Heart right ventricle (tissue), 16 donors: ENCODE measurements at places on chromosomes 6 and 20. TPM values are rescaled to one million over a fixed set of nuclear protein-coding genes. Genes with fewer than 3 reads are reported as not detected.

MAN1A1 gene
- 21.9 TPM for total RNA-seq

DNA sequence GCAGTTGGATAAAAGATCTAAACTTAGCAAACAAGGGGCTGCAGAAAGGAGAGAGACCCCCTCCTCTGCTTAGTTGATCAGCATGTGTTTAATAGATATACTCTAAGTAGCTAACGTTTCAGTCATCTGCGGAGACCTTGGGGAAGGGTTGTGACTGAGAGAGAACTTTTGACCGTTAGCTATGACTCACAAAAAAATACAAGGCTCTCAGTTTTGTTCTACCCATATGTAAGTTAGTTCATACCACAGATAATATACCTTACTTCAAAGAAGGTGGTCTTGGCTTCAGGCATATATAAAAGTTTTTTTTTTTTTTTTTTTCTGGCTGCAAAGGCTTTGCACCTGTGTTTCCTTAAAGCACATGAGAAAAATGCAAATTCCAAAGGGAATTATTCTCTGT is 258.9 kb downstream of the GJA1 start:
- no peaks in the 10 kb centered on the region for H3K36me3 ChIP-seq
- H3K27me3 ChIP-seq = no peaks in the 10 kb centered on the region
- no peak overlapping the region for H3K27ac ChIP-seq

KCNK16 gene
- total RNA-seq = not detected

TBC1D20 gene
- 23.2 TPM for total RNA-seq

DNA sequence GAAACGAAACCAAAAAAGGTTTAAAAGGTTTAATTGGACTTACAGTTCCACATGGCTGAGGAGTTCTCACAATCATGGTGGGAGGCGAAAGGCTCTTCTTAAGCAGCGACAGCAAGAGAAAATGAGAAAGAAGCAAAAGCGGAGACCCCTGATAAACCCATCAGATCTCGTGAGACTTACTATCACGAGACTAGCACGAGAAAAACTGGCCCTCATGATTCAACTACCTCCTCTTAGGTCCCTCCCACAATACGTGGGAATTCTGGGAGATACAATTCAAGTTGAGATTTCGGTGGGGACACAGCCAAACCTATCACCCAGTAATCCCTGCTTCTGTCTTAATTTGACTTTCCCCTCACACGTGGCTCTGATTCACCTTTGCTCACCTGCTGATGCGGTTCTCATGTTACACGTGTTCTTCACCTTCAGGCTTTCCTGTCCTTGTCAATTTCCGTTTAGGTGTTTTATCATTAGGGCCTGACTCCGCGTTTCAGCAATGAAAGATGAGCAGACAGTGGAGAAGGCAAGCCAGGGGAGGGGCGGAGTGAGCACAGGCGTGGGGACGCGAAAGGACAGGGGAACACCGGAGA is 57.1 kb downstream of the AGPAT4 start:
- no peak overlapping the region for H3K27ac ChIP-seq
- no peaks in the 10 kb centered on the region for H3K27me3 ChIP-seq
- no peak for DNase-seq
- no peaks in the 10 kb centered on the region for H3K4me1 ChIP-seq

C20orf144 gene
- not detected for total RNA-seq

GSTA2 gene
- total RNA-seq = not detected

DNA sequence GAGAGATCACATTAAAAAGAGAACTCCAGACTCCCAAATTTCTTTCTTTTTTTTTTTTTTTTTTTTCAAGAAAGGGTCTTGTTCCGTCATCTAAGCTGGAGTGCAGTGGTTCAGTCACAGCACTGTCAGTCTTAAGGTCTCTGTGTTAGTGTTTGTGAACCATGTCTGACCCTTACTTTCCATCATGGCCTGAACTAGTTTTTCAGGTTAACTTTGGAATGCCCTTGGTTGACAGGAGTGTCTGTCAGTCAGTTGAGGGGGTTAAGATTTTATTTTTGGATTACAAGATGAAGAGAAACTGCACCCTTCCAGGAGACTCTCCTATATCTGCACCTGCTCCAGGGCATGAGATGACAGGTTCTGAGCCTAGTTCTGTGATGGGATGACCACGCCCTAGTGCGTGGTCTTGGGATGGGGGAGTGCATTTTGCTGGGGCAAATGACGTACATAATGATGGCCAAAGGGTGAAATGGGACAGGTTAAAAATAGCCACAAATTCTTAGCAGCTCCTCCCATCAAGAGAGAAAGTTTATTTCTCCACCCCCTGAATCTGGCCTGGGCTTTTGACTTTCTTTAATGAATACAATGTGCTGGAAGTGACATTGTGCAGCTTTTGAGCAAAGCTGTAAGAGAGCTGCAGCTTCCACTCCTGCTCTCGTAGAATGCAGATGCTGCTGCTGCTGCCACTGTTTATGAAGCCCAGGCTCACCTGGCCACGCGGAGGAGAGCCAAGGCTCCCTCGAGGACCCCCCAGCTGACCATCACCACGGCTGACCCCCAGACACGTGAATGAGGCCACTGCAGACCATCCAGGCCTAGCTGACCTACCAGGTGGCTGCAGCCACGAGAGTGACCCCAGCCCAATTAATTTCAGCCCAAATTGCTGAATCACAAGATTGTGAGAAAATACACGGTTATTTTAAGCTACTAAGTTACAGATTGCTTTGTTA is 29.7 kb upstream of the FAM50B start:
- no peaks in the 10 kb centered on the region for H3K27me3 ChIP-seq
- no peak for DNase-seq
- no peak overlapping the region for H3K27ac ChIP-seq
- H3K36me3 ChIP-seq = no peaks in the 10 kb centered on the region

- DNase-seq = no peak
- H3K4me3 ChIP-seq = no peak overlapping the region
- H3K27me3 ChIP-seq = no peaks in the 10 kb centered on the region
- peaks cover 53% of the 10 kb centered on the region for H3K36me3 ChIP-seq
- no peak overlapping the region for H3K27ac ChIP-seq
These were observed 8.4 kb downstream of the CST7 start for GRCh38 chr20:24957326-24958016.

DNA sequence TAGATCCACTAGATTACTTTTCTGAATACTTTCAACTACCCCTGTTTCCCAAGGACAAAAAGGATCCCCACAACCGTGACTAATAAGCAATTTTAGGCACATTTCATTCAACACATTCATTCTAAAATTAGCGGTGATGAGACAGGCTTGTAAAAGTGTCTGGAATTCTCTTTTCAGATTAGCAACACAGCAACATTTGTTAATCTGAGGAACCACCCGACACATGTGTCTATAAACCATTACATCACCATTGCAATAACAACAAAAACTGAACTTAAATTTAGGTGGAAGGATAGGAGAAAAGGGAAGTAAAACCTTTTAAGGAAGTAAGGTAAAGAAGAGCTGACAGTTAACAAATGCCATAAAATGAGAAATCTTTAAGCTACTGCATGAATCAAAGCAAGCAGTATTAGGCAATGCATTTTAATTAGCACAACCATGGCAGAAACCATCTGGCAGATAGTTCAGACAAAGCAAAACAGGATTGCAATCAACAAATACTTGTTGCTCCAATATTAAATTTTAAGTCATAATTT is 49.1 kb downstream of the MAP3K7 start:
- H3K4me3 ChIP-seq = no peak overlapping the region
- DNase-seq = no peak
- peaks cover 14% of the 10 kb centered on the region for H3K4me1 ChIP-seq

DNA sequence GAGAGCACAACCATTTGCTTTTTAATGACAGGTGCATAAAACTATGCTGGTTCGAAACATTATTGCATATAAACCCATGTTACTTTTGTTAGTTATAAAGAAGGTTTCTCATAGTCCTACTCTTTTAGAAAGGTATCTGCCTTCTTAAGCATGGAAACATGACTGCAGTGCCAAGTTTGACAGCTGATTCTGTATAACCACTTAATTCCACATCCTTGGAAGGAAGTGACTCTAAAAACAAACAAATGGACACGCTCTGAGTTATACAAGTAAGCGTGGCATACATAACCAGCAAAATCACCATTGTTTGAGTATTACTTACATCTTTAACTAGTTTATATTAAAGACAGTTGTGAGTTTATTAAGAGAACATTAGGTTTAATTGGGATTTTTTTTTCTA is 125.0 kb upstream of the HDGFL1 start:
- H3K4me3 ChIP-seq = no peak overlapping the region
- no peaks in the 10 kb centered on the region for H3K36me3 ChIP-seq
- H3K27ac ChIP-seq = no peak overlapping the region
- DNase-seq = no peak
- peaks cover 22% of the 10 kb centered on the region for H3K4me1 ChIP-seq

IMPG1 gene
- total RNA-seq = not detected

DNA sequence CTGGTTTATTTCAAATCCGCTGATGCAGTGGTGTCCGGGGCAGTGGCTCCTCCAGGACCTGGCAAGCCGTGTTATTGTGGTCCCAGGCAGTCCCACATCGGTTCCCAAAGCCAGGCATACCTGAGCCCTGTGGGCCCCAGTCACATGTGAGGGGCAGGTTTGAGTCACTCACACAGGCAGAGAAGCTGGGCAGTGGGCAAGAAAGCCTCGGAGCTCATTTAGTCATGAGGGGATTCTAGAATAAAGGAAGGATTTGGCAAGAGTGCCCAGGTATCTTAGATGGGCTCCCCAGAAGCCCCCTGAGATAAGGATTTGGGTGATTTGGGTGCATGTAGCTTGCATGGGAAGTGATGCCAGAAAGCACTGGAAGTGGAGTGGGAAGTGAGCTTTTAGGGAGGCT is 37.3 kb downstream of the SYNDIG1 start:
- no peak for DNase-seq
- H3K27ac ChIP-seq = no peak overlapping the region
- H3K4me1 ChIP-seq = peaks cover 14% of the 10 kb centered on the region
- H3K4me3 ChIP-seq = no peak overlapping the region
- H3K36me3 ChIP-seq = no peaks in the 10 kb centered on the region

EYS gene
- not detected for total RNA-seq

CRIP3 gene
- 56.8 TPM for total RNA-seq

TREM2 gene
- total RNA-seq = 1.9 TPM

GRCh38 chr6:133548423-133549159 is 307.4 kb downstream of the EYA4 start:
- H3K27ac ChIP-seq = no peak overlapping the region
- H3K4me3 ChIP-seq = no peak overlapping the region
- peaks cover 21% of the 10 kb centered on the region for H3K4me1 ChIP-seq
- no peak for DNase-seq
- no peaks in the 10 kb centered on the region for H3K36me3 ChIP-seq

GRCh38 chr6:101286146-101286545 is 107.4 kb upstream of the GRIK2 start:
- no peaks in the 10 kb centered on the region for H3K4me1 ChIP-seq
- DNase-seq = no peak
- no peaks in the 10 kb centered on the region for H3K36me3 ChIP-seq

AKAP7 gene
- 7.1 TPM for total RNA-seq

DNA sequence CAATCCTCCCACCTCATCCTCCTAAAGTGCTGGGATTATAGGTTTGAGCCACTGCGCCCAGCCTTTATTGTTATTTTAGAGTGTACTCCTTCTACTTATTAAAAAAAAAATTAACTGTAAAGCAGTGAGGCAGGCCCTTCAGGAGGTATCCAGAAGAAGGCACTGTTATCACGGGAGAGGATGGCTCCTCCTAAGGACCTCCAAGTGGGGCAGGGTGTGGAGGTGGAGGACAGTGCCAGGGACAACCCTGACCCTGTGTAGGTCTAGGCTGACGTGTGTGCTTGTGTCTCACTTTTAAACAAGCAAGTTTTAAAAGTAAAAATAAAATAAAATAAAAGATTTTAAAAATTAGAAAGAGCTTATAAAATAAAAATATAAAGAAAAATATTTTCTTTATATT is 23.7 kb upstream of the TAF4 start:
- H3K4me1 ChIP-seq = no peaks in the 10 kb centered on the region
- H3K27ac ChIP-seq = no peak overlapping the region
- H3K4me3 ChIP-seq = no peak overlapping the region
- no peaks in the 10 kb centered on the region for H3K36me3 ChIP-seq
- H3K27me3 ChIP-seq = no peaks in the 10 kb centered on the region

PNLDC1 gene
- total RNA-seq = not detected

C6orf47 gene
- total RNA-seq = 17.6 TPM

GRCh38 chr6:55182016-55182650 is 7.8 kb downstream of the HCRTR2 start:
- no peaks in the 10 kb centered on the region for H3K4me1 ChIP-seq
- no peak overlapping the region for H3K4me3 ChIP-seq
- H3K27ac ChIP-seq = no peak overlapping the region
- H3K27me3 ChIP-seq = no peaks in the 10 kb centered on the region
- DNase-seq = no peak
- H3K36me3 ChIP-seq = no peaks in the 10 kb centered on the region

- DNase-seq = no peak
- H3K4me3 ChIP-seq = no peak overlapping the region
- H3K36me3 ChIP-seq = no peaks in the 10 kb centered on the region
- H3K4me1 ChIP-seq = peaks cover 19% of the 10 kb centered on the region
These were observed 305.3 kb downstream of the CLIC5 start for GRCh38 chr6:45710304-45710821.

PSORS1C2 gene
- not detected for total RNA-seq

DNA sequence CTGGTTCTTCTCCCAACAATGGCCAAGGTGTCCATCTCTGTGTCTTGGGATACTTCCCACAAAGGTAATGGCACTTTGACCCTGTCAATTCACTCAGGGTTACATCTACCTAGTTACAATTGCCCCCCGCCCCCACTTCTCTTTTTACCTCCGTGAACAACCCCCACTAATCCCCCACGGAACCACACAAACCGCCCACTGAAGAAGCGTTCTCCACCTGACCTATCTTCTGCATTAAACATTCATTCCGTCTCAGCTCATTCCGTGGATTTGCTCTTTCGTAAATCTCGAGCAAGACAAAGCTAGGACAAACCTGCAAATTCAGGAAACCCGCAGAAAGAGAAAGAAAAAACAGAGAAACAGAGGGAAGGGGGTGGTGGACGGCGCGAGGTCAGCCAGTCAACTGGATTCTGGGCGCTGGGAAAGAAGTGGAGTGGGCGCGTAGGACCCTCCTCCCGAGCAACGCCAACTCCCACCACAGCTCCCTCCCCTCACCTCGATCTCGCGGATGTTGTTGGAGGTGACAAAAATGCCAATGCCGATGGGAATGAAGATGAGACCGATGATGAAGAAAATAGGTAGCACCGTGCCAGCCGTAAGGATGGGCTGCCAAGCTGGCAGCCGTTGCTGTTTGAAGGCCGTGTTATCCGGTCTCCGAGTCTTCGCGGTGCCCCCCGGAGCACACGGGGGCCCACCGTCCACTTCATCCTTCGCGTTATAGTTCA is 523 bp downstream of the TMEM30A start:
- peak overlapping the region; percentile 95 for H3K27ac ChIP-seq
- H3K27me3 ChIP-seq = no peaks in the 10 kb centered on the region
- H3K36me3 ChIP-seq = no peaks in the 10 kb centered on the region
- peak overlapping the region; percentile 81 for H3K4me3 ChIP-seq
- DNase-seq = no peak
- no peaks in the 10 kb centered on the region for H3K4me1 ChIP-seq
